Urinary bladder (tissue), 4 donors: ENCODE measurements at places on chromosomes 6 and 20. TPM values are rescaled to one million over a fixed set of nuclear protein-coding genes. Genes with fewer than 3 reads are reported as not detected.

GRCh38 chr6:37741757-37742400, 44.2 kb upstream of the MDGA1 start:
- no peak for DNase-seq

The ERMARD gene
- polyA plus RNA-seq: 19.7 TPM

GRCh38 chr6:46637145-46637544, 15.5 kb downstream of the CYP39A1 start:
- DNase-seq: no peak

- no peak for DNase-seq
These were observed 37.5 kb upstream of the MRPS18A start for GRCh38 chr6:43724914-43725642.

The ZNF217 gene
- polyA plus RNA-seq: 21.4 TPM
